Stimulated activated effector memory CD8-positive, alpha-beta T cell treated with anti-CD3 and anti-CD28 coated beads, Interleukin-12 subunit alpha, Interleukin-12 subunit beta, amount 100 ng/mL, for 72 hours (primary cell): ENCODE measurements at places on chromosomes 4 and X.

DNA sequence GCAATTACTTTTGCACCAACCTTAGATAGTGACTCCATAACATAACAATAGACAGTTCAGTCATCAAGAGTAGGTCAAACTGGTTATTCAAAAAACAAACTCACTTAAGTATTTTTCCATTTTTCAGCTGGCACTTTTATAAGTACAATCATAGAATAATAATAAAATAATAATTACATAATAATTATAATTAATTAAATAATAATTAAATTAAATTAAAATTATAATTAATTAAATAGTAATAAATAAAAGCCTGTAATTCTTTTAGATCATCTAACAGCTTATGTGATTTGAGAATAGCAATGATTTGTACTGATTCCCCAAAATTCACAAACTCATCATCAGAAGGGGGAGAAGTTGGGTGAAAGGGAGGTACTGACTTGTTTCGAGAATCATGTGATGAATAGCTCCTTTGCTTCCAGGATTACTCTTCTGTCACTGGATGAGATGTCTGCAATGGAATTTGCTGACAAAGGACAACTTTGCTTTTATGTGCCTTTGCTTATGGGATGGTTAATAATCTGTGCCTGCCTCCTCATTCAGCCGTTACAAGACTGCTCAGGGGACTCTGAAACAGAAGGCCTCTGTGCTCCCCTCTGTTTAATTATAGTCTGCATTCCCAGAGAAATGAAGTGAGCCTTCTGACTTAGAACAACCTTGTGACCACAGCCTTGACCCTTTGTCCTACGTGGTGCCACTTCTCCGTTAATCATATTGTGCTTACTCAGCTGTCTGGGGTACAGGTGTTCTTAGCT lies 104.8 kb upstream of the ENPEP start:
- DNase-seq: no peak

DNA sequence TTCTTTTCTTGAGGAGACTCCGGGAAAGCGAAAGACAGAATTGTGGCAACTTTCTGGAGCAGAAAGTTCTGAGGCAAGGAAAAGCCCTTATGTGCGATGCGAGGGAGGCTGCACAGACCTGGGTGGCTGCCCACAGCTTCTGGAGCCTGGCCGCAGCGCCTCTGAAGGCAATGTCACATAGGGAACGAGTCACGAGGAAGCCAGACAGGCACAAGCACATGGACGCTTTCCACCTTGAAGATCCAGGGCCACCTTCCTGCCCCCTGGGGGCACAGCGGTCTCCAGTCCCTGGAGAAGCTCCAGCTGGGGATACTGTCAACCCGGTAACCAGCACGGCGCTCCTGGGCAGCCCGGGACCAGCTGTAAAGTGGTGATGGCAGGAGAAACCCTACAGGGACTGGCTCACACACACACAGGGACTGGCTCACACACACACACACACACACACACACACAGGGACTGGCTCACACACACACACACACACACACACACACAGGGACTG lies 69.8 kb downstream of the MTNR1A start:
- no peak for DNase-seq

- DNase-seq: no peak
Observed at GRCh38 chr4:45679411-45679810, 444.4 kb downstream of the GABRG1 start.

DNA sequence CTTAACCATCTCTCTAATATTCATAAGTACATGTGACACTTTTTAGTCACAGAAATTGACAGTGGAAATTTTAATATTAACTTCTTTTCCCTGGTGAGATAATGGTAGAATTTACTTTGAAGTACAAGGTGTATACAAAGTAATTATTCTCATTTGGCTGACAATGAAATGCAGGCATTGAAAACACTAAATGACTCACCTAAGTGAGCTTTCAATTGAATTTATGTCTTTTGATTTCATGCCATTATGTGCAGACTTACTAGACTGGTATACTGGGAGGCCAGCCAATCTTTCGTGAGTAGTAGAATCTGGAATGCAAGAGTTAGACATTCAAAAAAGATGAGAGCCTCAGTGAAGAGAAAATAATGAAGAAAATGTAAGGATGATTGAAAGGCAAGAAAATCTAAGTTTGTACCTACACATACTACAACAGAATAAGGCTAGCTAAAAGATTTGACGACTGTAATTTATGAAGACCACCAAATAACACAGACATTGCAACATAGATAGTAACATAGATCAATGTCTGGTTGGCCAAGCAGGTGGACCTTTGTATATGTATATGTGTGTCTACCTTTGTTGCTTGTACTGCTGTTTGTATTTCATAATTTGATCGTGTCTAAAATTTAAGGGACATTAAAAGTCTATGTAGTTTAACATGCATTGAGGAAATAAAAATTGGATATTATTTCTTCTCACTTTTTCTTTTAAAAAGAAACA lies 459.7 kb downstream of the IL15 start:
- DNase-seq: no peak

DNA sequence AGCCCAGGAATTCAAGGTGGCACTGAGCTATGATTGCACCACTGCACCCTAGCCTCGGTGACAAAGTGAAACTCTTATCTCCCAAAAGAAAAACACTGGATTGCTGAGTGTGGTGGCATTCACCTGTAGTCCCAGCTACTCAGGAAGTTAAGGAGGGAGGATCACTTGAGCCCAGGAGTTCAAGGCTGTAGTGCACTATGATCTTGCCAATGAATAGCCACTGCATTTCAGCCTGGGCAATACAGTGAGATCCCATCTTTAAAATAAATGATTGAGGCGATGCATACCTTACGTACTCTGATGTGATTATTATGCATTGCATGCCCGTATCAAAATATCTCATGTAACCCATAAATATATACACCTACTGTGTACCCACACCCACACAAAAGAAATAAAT lies 31.2 kb upstream of the LARP1B start:
- no peak for DNase-seq

GRCh38 chr4:67575232-67576058 lies 16.9 kb downstream of the STAP1 start:
- no peak for DNase-seq

DNA sequence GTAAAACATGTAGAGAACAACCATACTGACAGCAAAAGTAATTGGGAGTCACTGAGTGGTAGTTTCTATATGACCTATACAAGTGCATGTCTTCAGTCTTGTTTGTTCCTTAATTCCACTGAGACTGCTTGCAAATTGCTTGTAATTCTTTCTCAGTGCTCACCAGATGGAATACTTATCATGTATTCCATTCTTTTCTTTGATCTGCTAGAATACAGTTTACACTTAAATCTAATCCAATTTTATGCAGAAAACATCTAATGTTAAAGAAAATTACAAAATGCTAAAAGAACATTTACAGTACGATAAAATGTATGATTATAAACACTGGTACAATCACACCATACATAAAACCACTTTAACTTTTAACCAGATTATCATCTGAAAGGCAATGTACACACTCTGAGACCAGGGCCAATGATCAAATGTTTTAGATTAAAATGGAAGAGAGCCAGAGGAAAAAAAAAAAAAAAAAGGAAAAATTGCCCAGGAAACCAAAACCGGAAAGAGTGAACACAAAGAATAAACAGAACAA lies 741.4 kb downstream of the FAT4 start:
- no peak for DNase-seq

- no peak for DNase-seq
Observed at GRCh38 chr4:25903900-25904747, 9.9 kb upstream of the SMIM20 start.

DNA sequence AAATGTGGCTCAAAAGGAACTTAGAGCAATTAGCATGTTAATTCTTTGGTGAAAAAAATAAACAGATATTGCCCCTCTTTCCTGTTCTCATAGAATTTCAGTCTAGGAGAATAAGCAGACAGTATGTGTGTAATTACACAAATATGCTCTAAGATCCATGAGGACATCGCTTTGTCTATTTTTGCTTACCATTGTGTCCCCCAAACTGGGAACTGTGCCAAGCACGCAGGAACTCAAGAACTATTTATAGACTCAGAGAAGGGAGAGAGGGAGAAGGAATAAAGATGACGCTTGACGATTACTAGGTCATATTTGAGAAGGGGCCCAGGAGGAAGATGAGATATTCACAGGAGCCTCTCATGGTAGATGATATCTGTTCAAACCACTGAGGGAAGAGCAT lies 692.6 kb downstream of the RAB28 start:
- DNase-seq: no peak

- no peak for DNase-seq
Observed at GRCh38 chrX:136067097-136067496, 80.2 kb upstream of the FHL1 start.

- DNase-seq: no peak
Observed at GRCh38 chrX:119635799-119636198, 29.6 kb upstream of the NKRF start.

GRCh38 chr4:124070688-124071484 lies 641.6 kb downstream of the ANKRD50 start:
- DNase-seq: no peak

DNA sequence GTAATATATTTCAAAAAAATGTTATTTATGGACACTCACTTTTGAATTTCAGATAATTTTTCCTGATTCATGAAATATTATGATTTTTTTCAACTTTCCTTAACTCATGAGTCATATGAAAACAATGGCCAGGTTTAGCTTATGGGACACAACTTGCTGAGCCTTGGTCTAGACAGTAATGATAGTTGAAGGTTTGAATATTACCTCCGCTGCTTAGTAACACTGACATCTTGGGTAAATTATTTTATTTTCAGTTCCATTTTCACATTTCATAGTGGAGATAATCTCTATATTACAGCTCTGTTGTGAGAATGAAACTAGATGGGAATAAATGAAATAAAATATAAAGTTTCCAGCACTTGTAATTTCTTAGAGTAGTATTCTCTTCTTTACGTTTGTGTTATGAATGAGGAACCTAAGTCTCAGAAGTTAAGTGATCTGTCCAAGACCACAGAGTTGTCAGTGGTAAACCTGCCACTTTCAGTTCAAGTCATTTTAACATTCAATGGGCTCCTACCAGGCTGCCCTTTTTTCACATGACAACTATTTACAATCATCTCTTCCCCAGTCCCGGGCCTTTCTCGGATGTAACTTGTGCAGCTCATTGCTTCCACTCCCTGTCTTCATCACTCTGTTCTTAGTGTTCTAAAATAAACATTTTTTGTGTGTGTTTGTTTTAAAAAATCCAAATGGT lies 46.8 kb upstream of the GC start:
- DNase-seq: no peak

DNA sequence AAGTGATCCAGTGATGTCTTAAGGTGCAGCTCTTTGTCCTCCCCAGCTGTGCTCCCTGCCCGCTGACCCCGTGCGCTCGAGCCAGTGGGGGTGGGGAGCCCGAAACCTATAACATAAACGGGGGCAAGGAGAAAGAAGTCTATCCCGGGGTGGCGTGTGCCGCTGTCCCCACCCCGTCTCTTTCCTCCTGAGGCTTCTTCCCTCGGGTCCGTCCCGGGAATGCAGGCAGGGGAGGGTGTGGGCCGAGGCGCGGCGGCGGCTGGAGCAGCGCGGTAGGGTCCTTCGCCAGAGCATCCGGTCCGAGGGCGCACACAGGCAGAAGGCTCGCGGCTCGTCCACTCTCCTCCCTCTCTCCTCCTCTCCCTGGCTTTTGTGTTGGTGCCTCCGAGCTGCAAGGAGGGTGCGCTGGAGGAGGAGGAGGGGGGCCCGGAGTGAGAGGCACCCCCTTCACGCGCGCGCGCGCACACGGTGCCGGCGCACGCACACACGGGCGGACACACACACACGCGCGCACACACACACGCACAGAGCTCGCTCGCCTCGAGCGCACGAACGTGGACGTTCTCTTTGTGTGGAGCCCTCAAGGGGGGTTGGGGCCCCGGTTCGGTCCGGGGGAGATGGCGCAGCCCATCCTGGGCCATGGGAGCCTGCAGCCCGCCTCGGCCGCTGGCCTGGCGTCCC lies at the start of gene RAB33A:
Gene RAB33A, plus strand, starts transcription at position 517 of the 681 bp plus-strand sequence. Its CDS starts 101 bp downstream, at position 618.
- peak; percentile 67 for DNase-seq

DNA sequence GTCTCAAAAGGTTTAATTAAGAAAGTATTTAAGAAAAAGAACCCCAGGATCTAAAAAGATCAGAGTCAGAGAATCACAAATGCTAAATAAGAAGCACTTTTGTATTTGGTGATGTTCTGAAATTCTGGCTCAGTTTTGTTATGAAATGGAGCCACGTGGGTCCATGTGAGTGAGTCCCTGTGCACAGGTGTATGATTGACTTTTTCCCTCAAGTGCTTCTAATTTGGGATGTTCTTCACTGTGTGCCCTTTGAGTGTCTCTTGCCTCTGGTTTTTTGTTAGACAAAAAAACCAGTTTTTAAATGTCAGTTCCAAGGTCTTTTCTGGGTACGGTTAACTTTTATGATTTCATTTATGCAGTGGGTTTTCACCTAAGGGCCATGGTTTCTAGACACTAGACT lies 44.4 kb downstream of the REPS2 start:
- DNase-seq: no peak

DNA sequence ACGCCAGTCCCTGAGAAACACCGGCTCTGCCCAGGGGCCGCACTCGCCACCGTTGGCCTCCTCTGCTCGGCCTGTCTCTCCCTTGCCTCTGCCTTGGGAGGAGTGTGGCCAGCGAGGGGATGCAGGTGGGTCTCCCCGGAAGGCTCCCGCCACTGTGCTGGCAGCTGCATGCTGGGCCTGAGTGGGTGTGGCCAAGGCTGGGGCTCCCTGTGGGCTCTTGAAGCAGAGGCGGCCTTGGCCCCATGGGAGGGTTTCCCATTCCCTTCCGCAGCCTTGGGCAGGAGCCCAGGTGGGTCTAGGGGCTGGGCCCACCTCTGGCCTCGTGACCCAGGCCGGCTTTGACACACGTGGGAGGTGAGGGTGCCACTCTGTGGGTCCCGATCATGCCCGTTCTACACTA lies 19.1 kb downstream of the FGFRL1 start:
- no peak for DNase-seq

GRCh38 chr4:105965183-105965800 lies 70.0 kb downstream of the NPNT start:
- DNase-seq: no peak

GRCh38 chr4:55103224-55103623 lies 22.2 kb downstream of the KDR start:
- no peak for DNase-seq

DNA sequence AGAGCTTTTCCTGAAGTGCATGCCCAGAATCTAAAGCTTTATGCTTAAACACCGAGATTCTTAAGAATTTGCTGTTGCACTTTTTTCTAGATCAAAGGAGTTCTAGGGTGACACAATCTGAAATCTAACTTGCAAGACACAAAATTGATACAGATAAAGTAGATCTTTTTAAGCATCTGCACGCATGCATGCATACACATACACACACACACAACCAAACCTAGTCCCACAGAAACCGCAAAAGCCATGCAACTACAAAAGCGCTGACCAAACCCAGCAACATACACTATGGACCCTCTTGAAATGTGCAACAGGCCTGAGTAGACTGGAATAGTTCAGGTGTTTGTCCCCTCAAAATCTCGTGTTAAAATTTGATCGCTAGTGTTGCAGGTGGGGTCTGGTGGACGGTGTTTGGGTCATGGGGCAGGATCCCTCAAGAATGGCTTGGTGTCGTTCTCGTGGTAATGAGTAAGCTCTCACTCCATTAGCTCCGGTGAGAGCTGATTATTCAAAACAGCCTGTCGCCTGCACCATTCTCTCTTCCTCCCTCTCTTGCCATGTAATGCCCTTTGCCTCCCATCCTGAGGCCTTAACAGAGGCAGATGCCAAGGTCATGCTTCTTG lies 52.7 kb downstream of the IRF2 start:
- no peak for DNase-seq

- DNase-seq: no peak
Observed at GRCh38 chr4:27463816-27464215, 603.2 kb downstream of the STIM2 start.

- DNase-seq: no peak
Observed at GRCh38 chr4:106369456-106370060, 980 bp upstream of the GIMD1 start.
